ENCODE measurements at places on chromosomes 4 and X.

- no peak overlapping the region for H3K4me3 ChIP-seq
- H3K27ac ChIP-seq, result no peak overlapping the region
- no peak for DNase-seq
- H3K4me1 ChIP-seq, result no peaks in the 10 kb centered on the region
Observed at GRCh38 chr4:101835121-101835904, 44.8 kb downstream of the BANK1 start.

DNA sequence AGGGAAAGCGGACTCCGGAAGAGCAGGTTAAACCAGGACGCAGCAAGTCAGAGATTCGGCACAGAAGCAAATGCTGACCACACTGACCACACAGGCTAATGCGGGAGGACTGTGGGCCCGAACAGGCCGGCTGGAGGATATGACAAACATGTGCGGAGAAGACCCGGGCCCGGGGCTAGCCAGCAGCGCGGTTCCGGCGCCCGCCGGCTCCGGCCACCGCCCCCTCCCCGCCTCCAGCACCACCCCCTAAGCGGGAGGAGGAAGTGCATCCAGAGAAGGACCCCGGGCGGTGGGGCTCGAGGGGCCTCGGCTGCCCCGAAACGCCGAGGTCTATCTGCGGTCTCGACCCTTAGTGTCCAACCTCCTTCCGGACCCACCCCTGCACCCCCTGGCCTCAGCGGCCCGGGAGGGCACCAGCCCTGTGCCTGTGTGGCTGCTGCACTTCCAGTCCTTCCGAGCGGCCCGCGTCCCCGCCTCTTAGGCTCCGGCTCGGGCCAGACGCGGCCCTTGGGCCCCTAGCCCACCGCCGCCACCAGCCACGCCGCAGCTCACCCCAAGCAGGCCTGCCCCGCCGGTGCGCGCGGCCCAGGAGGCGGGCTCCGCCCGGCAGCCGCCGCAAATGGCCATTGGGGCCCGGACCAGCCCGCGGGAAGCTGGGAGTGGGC, 2.1 kb downstream of the ELOVL6 start:
- H3K27me3 ChIP-seq, result no peaks in the 10 kb centered on the region
- no peaks in the 10 kb centered on the region for H3K36me3 ChIP-seq
- H3K4me1 ChIP-seq, result peaks cover 21% of the 10 kb centered on the region
- no peak for DNase-seq
- peak overlapping the region; percentile 73 for H3K27ac ChIP-seq

DNA sequence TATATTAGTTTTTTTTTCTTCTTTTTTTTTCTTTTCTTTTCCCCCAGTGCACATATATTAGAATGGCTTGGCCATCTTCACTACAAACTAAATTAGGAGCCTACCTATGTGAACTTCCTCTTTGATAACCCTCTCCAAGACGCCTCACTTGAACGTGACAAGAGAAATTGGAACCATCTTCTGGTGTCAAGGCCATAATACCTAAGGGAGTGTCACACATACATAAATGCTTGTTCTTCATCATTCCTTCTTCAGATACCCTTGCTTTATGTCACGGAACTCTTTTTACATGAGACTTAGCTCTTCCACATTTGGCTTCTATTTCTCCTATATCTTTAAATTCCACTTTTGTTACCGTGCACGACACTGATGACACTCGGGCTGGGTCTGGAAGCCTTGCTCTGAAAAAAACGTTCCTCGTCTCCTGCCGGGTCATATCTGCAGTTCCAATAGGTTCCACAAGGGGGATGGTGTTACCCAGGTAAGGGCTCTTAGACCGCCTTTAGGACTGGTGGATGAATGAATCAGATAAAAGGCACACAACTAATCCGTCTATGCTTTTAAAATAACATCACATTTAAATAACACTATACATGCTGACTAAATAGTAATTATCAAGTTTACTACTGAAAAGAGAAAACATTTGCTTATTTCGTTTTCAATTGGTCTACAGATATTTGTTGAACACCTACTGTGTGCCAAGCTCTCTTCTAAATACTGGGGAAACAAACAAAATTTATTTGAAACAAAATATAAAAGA, 19.9 kb downstream of the DGAT2L6 start:
- DNase-seq, result no peak
- H3K4me1 ChIP-seq, result no peaks in the 10 kb centered on the region
- H3K27ac ChIP-seq, result no peak overlapping the region
- H3K27me3 ChIP-seq, result no peaks in the 10 kb centered on the region
- no peak overlapping the region for H3K4me3 ChIP-seq
- H3K36me3 ChIP-seq, result no peaks in the 10 kb centered on the region

DNA sequence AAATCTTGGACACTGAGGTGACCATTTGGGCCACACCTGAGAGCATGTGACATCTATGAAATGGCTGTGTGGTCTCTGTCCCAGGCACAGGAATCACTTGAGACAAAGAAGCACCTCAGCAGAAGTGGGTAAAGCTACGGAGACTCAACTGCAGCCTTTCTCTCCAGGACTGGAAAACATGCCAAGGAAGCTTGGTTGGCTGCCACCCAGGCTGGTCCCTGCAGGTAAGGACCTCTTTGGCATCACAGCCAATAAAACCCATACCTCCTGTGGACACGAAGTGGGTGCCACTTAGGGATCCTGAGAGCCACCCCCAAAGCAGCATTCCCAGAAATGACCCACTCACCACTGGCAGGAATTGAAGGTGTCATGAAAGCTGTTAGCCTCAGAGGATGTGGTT, 74.6 kb downstream of the LEF1 start:
- H3K4me3 ChIP-seq, result no peak overlapping the region
- DNase-seq, result no peak
- H3K27me3 ChIP-seq, result no peaks in the 10 kb centered on the region
- no peaks in the 10 kb centered on the region for H3K4me1 ChIP-seq
- H3K36me3 ChIP-seq, result no peaks in the 10 kb centered on the region

- no peak for DNase-seq
- no peaks in the 10 kb centered on the region for H3K27me3 ChIP-seq
- no peaks in the 10 kb centered on the region for H3K4me1 ChIP-seq
- no peaks in the 10 kb centered on the region for H3K36me3 ChIP-seq
- H3K27ac ChIP-seq, result no peak overlapping the region
Observed at GRCh38 chr4:173866322-173867026, 336.4 kb upstream of the HAND2 start.

GRCh38 chr4:98485816-98486345, 172.5 kb downstream of the TSPAN5 start:
- no peaks in the 10 kb centered on the region for H3K27me3 ChIP-seq
- no peak overlapping the region for H3K27ac ChIP-seq
- DNase-seq, result no peak
- no peaks in the 10 kb centered on the region for H3K36me3 ChIP-seq

DNA sequence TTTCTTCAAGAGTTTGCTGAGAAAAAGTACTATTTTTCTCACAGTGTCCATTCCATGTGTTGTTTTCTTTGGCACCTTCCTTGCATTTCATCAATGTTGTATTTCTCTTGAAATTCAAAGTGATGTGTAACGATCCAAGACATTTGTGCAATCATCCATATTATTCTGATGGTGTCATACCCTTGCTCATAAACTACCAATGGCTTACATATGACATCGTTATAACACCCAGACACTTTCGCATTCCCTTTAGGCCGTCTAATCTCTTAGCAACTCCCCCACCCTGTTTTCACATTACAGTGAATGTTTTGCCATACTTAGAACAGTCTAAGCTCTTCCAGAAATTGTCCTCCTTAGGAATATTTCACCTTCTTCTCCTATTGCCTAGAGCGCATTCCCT, 1779.0 kb downstream of the PCDH7 start:
- no peaks in the 10 kb centered on the region for H3K36me3 ChIP-seq
- DNase-seq, result no peak
- H3K4me3 ChIP-seq, result no peak overlapping the region
- H3K27me3 ChIP-seq, result no peaks in the 10 kb centered on the region

DNA sequence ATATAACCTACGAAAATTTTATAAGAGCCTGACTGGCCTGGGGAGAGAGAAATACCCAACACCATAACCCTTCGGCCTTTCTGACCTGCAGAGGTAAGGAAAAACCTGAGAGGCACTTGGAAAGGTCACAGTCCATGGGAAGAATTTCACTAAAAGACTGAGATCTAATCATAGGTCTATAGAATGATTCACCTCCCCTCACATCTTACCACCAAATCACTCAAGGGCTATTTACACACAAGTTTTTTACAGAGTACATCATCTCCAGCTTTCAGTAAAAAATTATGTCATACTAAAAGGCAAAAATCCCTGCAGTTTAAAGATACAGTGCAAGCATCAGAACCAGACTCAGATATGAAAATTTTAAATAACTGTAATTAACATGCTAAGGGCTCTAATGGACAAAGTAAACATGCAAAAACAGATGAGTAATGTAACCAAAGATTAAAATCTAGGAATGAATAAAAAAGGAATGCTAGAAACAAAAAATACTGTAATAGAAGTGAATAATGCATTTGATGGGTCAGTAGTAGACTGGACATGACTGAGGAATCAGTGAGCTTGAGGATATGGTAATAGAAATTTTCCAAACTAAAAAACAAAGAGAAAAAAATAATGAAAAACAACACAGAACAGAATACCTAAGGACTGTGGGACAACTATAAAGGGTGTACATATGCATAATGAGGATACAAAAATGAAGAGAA, 32.1 kb upstream of the SLC16A2 start:
- no peaks in the 10 kb centered on the region for H3K4me1 ChIP-seq
- no peaks in the 10 kb centered on the region for H3K27me3 ChIP-seq
- H3K27ac ChIP-seq, result no peak overlapping the region
- no peak overlapping the region for H3K4me3 ChIP-seq
- H3K36me3 ChIP-seq, result no peaks in the 10 kb centered on the region
- no peak for DNase-seq

GRCh38 chrX:100600758-100601157, 16.0 kb downstream of the TNMD start:
- H3K36me3 ChIP-seq, result no peaks in the 10 kb centered on the region
- H3K4me1 ChIP-seq, result no peaks in the 10 kb centered on the region
- no peaks in the 10 kb centered on the region for H3K27me3 ChIP-seq

GRCh38 chr4:8240211-8241041, 29.1 kb upstream of the HTRA3 start:
- no peak overlapping the region for H3K4me3 ChIP-seq
- no peak overlapping the region for H3K27ac ChIP-seq
- H3K4me1 ChIP-seq, result peaks cover 3% of the 10 kb centered on the region
- H3K27me3 ChIP-seq, result no peaks in the 10 kb centered on the region
